Upper lobe of right lung (tissue), 1 donor: ENCODE measurements at places on chromosomes 2 and 18. TPM values are rescaled to one million over a fixed set of nuclear protein-coding genes. Genes with fewer than 3 reads are reported as not detected.
A peak's percentile ranks its signal among the peaks of the same experiment; 100 is the strongest.

GRCh38 chr18:37403100-37403781, 162.4 kb downstream of the CELF4 start:
- H3K36me3 ChIP-seq = no peaks in the 10 kb centered on the region
- DNase-seq = no peak
- H3K27me3 ChIP-seq = no peaks in the 10 kb centered on the region
- H3K27ac ChIP-seq = no peak overlapping the region
- no peak overlapping the region for H3K4me3 ChIP-seq

- no peaks in the 10 kb centered on the region for H3K36me3 ChIP-seq
- H3K27ac ChIP-seq = no peak overlapping the region
- no peak for DNase-seq
- H3K4me3 ChIP-seq = no peak overlapping the region
- H3K4me1 ChIP-seq = no peaks in the 10 kb centered on the region
Measured at GRCh38 chr2:64000630-64001381, 18.4 kb downstream of the VPS54 start.

DNA sequence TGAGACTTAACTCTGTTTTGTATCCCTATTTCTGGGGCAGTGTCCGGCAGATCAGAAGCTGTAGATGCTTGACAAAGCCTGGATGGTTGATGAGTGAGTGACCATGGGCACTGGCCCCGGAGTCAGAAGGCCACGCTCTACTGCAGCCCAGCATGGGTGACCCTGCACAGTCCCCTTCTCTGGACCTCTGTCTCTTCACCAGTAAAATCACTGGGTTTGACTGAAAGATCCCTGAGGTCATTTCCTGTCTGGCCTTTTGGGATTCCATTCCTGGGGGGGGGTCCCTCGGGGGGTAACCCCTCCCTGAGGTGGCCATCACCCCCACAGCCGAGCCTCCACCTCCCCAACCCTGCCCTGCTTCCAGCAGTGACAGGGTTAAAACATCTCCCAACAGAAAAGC, 31.7 kb downstream of the MRPL35 start:
- no peaks in the 10 kb centered on the region for H3K4me1 ChIP-seq
- no peak overlapping the region for H3K27ac ChIP-seq
- no peak overlapping the region for H3K4me3 ChIP-seq
- no peaks in the 10 kb centered on the region for H3K27me3 ChIP-seq

GRCh38 chr2:691821-692761, 14.9 kb upstream of the TMEM18 start:
- H3K36me3 ChIP-seq = no peaks in the 10 kb centered on the region
- no peak for DNase-seq
- H3K27ac ChIP-seq = no peak overlapping the region
- no peak overlapping the region for H3K4me3 ChIP-seq
- peaks cover 5% of the 10 kb centered on the region for H3K27me3 ChIP-seq

DNA sequence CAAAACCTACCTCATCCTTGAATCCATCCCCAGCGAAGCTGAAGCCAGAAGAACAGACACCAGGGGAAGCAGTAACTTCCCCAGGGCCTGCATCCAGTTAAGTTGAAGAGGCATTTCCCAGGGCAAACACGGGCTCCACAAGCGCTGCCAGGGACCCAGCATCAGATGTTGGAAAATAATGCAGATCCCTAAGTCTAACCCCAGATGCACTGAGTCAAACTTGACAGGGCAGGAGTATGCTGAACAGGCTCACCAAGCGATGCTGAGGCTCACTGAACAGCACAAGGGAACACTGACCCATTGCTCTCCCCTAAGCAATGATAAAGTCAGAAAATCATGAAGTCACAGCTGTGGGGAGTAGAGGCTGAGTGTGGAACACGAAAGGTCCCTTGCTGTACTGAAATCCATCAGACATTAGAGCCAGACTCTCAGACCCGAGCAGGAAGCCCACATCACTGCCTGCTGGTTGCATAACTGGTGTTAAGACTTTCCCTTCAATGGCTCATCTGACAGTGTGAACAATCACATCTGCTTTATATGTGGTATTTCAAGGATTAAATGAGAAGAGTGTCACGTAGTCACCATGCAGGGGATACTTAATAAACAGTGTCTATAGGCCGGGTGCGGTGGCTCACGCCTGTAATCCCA, 36.2 kb downstream of the TNS1 start:
- no peaks in the 10 kb centered on the region for H3K27me3 ChIP-seq
- peaks cover 28% of the 10 kb centered on the region for H3K4me1 ChIP-seq
- H3K36me3 ChIP-seq = no peaks in the 10 kb centered on the region
- no peak overlapping the region for H3K27ac ChIP-seq
- peak; percentile 25 for DNase-seq

- DNase-seq = no peak
- no peak overlapping the region for H3K4me3 ChIP-seq
- H3K27me3 ChIP-seq = no peaks in the 10 kb centered on the region
- no peaks in the 10 kb centered on the region for H3K4me1 ChIP-seq
- H3K27ac ChIP-seq = no peak overlapping the region
Measured at GRCh38 chr2:142545036-142545435, 332.4 kb upstream of the KYNU start.

DNA sequence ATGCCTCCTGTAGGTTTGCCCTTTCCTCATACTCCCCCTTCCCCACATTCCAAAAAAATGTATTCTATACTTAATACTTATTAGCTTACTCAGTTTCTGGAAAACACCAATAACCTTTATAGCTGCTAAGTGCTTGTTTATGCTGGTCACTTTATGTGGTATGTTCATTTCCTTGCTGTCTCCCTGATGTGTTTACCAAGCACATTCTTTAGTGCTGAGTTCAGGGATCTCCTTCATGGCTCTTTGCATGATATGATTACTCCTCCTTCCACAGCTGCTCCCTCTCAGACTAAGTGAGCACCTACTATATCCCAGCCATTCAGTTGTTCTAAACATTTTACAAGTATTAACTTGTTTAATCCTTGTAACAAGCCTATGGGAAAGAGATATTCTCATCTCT, 698.3 kb upstream of the FANCL start:
- no peak overlapping the region for H3K4me3 ChIP-seq
- no peaks in the 10 kb centered on the region for H3K4me1 ChIP-seq
- DNase-seq = no peak
- H3K36me3 ChIP-seq = no peaks in the 10 kb centered on the region

DNA sequence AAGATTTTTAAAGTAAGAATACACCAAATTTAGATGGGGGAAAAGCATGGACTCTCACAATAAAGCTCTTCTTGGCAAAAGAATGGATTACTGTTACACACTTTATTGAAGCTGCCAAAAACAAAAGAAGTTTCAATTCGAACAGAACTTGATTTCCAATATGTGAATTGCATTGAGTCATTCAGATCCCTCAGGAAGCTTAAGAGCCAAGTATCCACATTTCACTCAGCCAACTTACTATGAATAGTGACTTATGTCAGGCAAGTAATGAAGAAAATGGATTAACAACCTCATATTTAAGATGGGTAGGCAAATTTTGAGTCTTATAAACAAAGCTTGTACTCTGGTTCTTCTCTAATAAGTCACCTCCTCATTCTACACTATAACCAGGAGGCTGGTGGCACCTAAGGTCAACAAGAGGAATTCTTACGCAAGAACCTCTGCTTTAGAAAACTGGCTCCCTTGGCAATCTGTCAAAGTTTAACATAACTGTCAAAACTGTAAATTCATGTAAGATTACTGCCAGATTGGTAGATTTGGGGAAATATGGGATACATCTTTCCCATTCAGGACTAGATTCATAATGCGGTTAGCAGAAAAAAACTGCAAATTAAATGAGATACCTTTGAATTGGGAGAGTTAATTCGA, 6.0 kb downstream of the HADHA start:
- H3K4me1 ChIP-seq = peaks cover 39% of the 10 kb centered on the region
- DNase-seq = no peak
- no peak overlapping the region for H3K27ac ChIP-seq
- no peaks in the 10 kb centered on the region for H3K27me3 ChIP-seq
- no peak overlapping the region for H3K4me3 ChIP-seq
- peaks cover 53% of the 10 kb centered on the region for H3K36me3 ChIP-seq

DNA sequence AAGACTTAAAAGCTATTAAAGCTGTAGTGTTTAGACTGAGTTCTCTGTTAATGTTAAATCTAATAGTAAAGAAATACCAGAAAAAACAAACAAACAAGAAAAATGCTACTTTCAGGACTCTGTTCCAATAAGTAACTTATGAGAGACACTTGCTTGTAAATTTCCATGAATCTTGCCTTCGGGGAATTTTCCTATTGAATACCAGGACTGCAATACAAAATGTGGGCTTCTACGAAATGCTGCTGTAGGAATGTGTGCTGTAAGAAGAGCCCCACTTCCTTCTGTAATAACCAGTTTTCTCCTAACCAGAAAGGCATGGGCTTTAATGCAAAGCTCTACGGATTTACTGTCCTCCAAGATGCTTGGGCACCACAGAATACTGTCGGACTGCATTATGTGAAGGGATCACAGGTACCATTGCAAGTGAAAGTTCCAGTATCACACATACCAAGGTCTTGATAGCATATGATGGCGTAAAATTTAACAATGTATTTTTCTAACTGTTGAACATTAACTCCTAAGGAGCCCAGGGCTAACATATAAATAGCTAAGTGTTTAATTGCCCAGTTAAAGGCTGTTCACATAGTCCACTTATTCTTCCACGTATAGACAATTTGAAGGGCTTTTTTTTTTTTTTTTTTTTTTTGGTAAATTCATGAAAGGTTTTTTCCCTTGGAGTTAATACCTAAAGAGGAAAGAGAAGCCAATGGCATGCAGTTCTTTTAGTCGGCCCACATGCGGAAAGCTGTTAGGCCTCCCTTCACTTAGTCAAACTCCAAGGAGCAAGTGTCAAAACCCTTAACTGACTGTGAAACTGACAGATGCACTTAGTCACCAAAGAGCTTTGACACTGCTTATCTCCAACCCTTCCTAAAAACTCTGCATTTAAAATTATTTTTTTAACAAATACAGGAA, 564.0 kb upstream of the POU3F3 start:
- H3K27me3 ChIP-seq = no peaks in the 10 kb centered on the region
- H3K4me1 ChIP-seq = no peaks in the 10 kb centered on the region
- no peak overlapping the region for H3K4me3 ChIP-seq
- no peak overlapping the region for H3K27ac ChIP-seq
- no peak for DNase-seq

DNA sequence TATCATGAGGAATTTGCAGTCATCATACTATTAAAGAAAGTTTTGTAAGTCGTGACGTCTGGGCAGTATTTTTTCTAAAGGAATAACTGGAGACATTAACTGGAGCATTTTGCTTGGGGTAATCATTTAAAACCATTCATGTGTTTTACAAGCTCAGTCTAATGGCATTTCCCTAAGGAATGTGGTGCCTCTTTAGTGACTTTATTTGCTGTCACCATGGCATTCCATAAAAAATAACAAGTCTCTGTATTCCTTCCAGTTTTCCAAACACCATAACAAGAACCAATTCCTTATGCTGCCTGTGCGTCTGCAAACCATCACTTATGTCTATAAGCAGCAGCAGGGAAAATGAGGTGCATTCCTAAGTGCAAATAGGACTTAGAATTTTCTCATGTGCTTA, 82.8 kb downstream of the EPB41L3 start:
- no peak for DNase-seq
- no peak overlapping the region for H3K4me3 ChIP-seq
- H3K36me3 ChIP-seq = no peaks in the 10 kb centered on the region
- no peaks in the 10 kb centered on the region for H3K27me3 ChIP-seq
- H3K27ac ChIP-seq = no peak overlapping the region

GRCh38 chr18:62312851-62313250, 12.3 kb upstream of the TNFRSF11A start:
- no peak overlapping the region for H3K4me3 ChIP-seq
- H3K36me3 ChIP-seq = peaks cover 11% of the 10 kb centered on the region
- no peak overlapping the region for H3K27ac ChIP-seq

DNA sequence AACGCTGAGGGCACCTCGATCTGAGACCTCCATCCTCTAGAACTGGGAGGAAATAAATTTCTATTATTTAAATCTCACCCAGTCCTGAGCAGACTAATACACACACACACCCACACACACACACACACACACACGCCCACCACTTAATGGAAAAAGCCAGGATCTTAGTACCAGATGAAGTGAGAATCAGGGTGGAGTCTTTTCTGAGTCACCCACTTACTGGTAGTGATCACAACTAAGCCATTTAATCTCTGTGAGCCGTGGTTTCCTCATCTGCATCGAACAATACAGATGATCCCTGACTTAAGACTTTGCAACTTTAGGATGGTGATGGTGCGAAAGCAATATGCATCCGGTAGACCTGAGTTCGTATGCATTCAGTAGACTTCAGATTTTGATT, 18.6 kb downstream of the THNSL2 start:
- H3K4me3 ChIP-seq = no peak overlapping the region
- H3K27me3 ChIP-seq = peaks cover under 1% of the 10 kb centered on the region
- no peak overlapping the region for H3K27ac ChIP-seq
- no peaks in the 10 kb centered on the region for H3K4me1 ChIP-seq
- no peak for DNase-seq

- no peaks in the 10 kb centered on the region for H3K27me3 ChIP-seq
- peaks cover 48% of the 10 kb centered on the region for H3K4me1 ChIP-seq
- peak; percentile 51 for DNase-seq
- no peak overlapping the region for H3K4me3 ChIP-seq
- peak overlapping the region; percentile 30 for H3K27ac ChIP-seq
- H3K36me3 ChIP-seq = no peaks in the 10 kb centered on the region
Measured at GRCh38 chr2:109266998-109267854, 138.2 kb downstream of the SH3RF3 start.

DNA sequence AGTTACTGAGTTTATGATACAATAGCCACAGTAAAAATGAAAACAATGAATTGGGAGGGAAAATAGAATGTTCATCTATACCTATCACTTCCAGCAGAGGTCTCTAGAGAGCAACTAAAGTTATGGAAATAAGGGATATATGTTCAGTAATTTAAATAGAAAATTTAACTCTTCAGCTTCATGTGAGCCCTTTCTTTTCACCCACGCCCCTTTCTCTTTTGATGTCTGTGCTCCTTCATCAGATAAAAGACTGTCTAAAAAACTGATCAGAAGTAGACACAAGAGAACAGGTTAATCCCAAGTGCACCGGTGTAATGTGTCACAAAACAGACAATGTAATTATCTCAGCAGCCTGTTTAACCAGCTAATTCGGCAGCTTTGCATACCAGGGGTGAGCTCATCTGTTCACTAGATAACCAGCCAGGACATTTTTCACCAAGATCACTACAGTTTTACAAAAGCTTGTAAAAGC, 238.5 kb upstream of the ERBB4 start:
- no peaks in the 10 kb centered on the region for H3K4me1 ChIP-seq
- no peaks in the 10 kb centered on the region for H3K27me3 ChIP-seq
- DNase-seq = no peak

GRCh38 chr2:96807127-96807471, 9.0 kb upstream of the CNNM3 start:
- H3K4me1 ChIP-seq = peaks cover 4% of the 10 kb centered on the region
- H3K4me3 ChIP-seq = no peak overlapping the region
- peaks cover 10% of the 10 kb centered on the region for H3K36me3 ChIP-seq

- no peaks in the 10 kb centered on the region for H3K27me3 ChIP-seq
- no peak overlapping the region for H3K4me3 ChIP-seq
- peaks cover 28% of the 10 kb centered on the region for H3K4me1 ChIP-seq
- DNase-seq = no peak
- H3K36me3 ChIP-seq = peaks cover 54% of the 10 kb centered on the region
Measured at GRCh38 chr2:191682126-191682525, 4.2 kb downstream of the NABP1 start.

Gene METAP1D
- 4.1 TPM for total RNA-seq

Gene PEX13
- 26.9 TPM for total RNA-seq

Gene SNRNP27
- 41.0 TPM for total RNA-seq

Gene YES1
- total RNA-seq = 56.0 TPM

Gene CAVIN2
- total RNA-seq = 185 TPM

Gene CCDC178
- total RNA-seq = 2.5 TPM

Gene CCDC150
- 0.87 TPM for total RNA-seq

Gene IMMT
- total RNA-seq = 54.9 TPM
